Hematopoietic multipotent progenitor cell (in vitro differentiated cells): ENCODE measurements at places on chromosomes 7 and 10.
A peak's percentile ranks its signal among the peaks of the same experiment; 100 is the strongest.

DNA sequence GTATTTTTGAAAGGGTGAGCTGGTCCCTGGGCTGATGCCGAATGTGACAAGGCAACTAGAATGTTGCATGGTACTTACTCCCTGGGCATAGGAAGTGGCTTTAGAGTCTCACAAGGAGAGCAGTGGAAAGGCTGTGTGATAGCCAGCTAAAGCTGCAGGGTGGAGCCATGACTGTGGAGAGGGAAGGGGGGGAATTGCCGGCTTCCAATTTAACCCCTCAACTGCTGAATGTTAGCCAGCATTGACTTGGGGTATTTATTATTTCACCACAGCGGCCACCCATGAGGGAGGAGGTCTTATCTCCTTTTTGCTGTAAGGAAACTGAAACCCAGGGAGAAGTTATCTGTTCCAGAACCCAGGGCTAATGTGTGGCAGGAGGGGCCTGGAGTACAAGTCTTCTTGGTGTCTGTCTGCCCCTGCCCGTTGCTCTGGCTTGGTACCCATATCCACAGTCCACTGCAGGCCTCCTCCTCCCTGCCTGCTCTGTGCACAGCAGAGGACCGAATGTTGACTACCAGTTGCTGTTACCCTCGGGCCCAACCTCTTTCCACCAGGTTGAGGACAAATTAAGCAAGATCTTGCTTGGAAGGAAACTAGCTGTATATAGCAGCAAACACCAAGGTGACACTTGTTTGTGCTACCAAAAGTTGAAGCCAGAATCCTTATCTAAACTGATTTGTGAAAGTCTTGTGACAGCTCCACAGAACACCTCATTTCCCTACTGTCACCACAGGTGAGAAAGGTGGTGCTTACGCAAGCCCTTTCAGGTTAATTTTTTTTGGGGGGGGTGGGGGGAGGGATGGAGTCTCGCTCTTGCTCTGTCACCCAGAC lies 37.6 kb downstream of the WBP1L start:
- no peak for DNase-seq

GRCh38 chr10:100653957-100654781 lies 91.2 kb upstream of the PAX2 start:
- DNase-seq = no peak

DNA sequence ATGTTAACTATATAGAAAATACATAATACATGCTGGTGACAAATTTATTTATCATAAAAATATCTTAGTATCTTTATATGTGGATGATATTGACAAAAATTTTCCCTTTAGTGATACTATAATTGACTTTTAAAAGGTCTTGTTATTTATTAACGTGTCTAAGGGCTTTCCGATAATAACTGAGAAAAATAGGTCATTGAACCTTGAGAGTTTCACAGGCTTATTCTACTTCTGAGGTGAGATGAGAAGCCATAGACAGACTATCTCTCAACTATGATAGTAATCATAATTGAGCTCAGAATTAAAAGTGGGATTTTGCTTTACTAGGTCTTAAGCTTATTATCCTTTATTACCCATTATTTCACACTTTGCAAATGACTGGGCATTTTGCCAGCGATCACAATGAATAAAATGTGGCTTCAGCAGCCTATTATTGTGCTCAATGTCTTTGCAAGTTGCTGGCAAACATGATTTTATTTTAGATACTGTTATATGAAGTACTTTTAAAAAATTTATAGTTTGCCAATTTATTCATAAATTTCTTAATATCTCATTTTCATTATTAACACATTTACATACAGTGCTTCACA lies 574.5 kb downstream of the ZWINT start:
- DNase-seq = no peak

GRCh38 chr10:96904648-96905047 lies 72.5 kb downstream of the LCOR start:
- DNase-seq = no peak

- DNase-seq = no peak
Observed at GRCh38 chr7:100443096-100443840, 7.0 kb upstream of the PPP1R35 start.

GRCh38 chr10:5542100-5542499 lies 17.3 kb downstream of the CALML3 start:
- DNase-seq = no peak

- no peak for DNase-seq
Observed at GRCh38 chr10:5641501-5641900, 24.9 kb downstream of the ASB13 start.

- no peak for DNase-seq
Observed at GRCh38 chr10:21146436-21146789, 249.3 kb upstream of the NEBL start.

GRCh38 chr7:116403265-116403664 lies 96.3 kb upstream of the CAV2 start:
- DNase-seq = peak; percentile 8

DNA sequence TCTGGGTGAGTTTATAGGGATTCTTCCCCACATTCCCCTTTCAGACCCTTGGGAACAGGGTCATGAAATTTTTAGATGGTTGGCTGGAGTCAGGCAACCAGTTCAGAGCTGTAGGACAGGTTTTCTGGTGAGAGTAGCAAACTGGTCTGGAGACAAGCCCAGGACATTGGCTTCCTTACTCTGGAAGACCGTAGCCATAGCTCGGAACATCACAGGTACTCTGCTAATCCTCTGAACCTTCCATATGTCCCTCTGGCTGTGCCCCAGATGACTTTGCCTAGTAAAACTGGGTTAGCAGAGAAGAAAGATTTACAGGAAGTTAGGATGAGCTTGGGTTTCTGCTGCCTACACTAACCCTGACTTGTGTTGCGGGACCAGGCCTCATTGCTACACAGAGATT lies 104.5 kb upstream of the MKLN1 start:
- no peak for DNase-seq

- DNase-seq = no peak
Observed at GRCh38 chr7:85529831-85530230, 343.0 kb upstream of the SEMA3D start.

- no peak for DNase-seq
Observed at GRCh38 chr7:93350338-93350737, 118.2 kb downstream of the VPS50 start.
